AG09319 (cell line): ENCODE measurements at places on chromosomes 11 and 22.

DNA sequence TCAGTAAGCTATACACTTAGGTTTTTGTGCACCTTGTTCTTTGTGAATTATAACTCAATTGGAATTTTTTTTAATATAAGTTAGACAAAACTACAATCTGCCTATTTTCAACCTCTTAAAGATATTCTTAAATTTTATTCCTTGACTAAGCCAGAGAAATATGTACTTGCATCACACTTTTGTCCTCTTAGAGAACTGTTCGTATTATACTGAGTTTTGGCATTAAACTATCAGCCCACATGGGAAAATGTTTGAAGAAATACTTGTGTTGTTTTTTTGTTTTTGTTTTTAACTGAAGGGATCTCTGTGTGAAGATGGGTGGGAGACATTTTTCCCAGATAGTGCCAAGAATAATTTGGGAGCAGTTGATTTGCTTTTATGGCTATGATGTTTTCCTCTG is 25.3 kb downstream of the CEP295 start:
- no peak for DNase-seq

DNA sequence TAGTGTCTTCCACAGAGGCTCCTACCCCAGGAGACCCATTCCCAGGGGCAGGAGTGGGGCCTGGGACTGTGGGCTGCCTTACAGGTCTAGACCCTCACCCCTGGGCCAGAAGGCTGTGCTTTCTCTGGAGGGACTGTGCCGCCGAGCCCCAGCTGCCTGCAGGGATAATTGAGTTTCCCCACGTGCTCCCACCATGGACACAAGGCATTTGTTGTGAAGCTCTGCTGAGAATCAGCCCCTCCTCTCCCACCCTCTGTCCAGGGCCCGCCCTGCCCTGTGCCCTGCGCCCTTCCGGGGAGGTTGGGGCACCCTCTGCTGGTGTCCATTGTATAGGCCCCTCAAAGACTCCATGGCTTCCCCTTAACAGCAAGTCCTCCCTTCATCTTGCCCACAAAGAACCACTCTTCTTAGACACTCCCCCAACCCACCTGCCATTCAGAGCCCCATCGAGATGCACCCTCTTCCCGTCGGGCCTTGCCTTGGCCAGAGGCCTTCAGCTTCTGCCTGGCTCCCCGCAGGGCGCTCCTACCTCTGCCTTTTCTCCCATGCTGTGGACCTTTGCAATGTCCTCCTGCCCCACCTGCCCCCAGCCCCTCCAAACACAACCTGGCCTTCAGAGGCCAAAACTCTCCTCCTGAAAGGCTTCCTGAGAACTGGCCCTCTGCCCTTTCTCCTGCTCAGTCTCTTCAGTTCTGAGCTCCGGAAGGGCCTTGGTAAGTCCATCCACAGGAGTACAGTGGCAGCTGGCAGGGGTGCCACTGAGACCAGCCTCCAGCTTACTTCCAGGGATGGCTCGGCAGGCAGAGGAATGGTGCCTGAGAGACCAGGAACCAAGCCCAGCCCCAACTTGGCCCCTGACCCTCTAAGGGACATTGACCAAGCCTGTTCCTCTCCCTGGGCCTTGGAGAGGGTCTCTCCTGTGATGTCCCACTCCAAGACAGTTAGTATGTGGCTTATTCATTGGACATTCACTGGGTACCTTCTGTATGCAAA is 22.4 kb downstream of the DUSP8 start:
- DNase-seq: no peak

GRCh38 chr11:128707681-128708080 is 13.8 kb downstream of the FLI1 start:
- no peak for DNase-seq

GRCh38 chr11:10314199-10315072 is 9.6 kb downstream of the ADM start:
- DNase-seq: no peak

DNA sequence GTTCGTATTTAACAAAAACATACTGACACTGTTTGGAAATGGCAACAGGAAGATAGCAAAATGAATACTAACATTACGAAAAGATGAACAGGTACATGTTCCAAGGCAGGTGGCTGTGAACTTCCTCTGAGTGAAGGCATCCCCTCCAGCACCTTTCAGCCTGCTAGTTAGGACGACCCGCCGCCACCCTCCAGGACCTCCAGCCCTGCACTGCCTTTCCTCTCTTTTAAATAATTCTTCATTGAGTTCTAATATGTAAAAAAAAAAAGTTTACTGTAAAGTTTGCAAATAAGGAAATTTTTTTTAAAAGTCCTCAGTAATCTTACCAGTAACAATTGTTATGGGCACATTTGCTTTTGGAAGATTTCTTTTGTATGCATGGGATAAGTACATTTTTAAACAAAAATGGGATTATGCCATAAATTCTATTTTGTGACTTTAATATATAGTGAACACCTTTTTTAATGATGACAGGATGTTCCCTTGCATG is 6.0 kb downstream of the NEAT1 start:
- DNase-seq: no peak

- DNase-seq: no peak
Observed at GRCh38 chr11:121467965-121468364, 15.2 kb upstream of the SORL1-AS1 start.
